Stimulated activated CD4-positive, alpha-beta T cell treated with anti-CD3 and anti-CD28 coated beads, Interleukin-1b, Interleukin-23, amount 100 ng/mL, for 24 hours (primary cell): ENCODE measurements at places on chromosomes 3 and 15.

DNA sequence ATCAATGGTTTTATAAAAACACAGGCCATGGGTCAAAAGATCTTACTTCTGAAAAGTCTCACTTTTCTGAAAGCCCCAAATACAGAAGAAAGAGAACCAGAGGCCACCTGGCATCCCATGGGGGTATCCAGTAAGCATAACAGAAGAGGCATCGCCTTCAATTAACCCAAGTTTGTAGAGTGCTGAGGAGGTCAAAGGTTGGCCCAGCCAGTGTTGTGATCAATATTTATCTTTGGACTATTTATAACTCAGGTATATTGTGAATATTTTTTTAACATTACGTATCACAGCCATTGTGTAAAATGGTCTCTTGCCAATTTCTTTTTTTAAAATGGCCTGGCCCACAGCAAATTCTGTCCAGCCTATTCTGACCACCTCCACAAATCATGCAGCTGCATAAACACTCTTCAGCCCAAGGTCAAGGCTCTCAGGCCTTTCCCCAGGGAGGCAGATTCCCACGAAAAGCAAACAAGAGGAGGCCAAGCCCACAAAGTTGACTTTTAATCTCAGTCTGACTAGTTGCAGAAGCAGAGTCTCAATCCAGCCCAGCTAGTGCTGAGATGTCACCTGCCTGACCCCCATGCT, 26.2 kb upstream of the SPTBN5 start:
- DNase-seq, result no peak

- no peak for DNase-seq
Observed at GRCh38 chr3:37115446-37115845, 58.9 kb downstream of the LRRFIP2 start.

DNA sequence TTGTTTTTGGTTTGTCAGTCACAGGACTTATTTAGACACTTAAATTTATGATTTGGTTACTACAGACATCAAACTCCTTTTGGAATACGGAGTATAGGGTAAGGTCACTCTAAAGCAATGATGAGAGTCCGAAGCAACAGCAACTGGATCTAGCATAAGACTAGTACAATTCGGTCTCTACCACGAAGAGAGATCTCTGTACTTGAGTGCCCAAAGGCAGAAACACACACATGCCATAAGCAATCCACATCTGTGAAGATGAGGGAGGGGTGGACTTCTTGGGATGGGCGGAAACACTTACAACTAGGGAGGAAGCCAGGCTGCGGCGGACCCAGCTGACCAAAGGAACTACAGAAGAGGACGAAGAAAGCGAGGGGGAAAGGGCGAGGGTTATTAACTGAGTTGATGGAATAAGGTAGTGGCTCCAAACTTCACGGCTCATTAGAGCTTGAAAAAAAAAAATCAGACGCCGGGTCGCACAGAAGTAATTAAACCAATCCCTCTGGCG, 595 bp downstream of the DPH6 start:
- no peak for DNase-seq

- DNase-seq, result no peak
Observed at GRCh38 chr3:11784971-11785377, 61.7 kb downstream of the TAMM41 start.

DNA sequence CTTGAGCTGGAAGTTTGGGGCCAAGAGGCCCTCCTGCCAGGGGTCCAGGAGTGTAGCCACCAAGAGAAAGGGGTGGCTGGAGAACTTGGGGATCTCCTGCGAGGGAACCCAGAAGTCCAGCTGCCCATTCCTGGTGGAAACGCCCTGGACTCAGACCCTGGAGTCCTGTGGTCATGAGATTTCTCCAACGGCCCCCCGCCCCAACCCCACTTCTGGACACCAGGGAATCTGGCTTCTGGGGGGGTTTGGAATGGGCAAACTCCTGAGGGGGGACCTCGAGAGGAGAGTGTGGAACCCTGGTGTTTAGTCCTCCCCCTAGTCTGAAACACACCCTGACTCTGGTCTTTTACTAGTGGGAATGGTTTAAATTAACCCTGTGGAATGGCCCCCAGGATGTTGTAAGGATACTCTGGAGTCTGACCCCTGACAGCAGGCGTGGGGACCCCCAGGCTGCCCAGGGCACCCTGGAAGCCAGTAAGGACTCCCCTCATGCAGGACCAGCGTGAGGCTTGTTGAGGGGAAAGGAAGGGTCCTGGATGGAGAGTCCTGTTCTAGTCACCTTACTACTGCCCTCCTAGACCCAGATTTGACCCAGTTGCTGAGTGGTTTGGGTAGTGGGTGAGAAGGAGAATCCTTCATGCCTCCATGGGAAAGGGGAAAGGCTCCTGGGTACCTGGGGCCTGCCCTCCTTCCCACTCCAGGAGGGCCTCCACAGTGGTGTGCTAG, 540 bp downstream of the KLHDC8B start:
- no peak for DNase-seq

GRCh38 chr3:119257654-119258410, 17.2 kb upstream of the B4GALT4 start:
- DNase-seq, result no peak

GRCh38 chr3:197599089-197599765, 43.5 kb upstream of the BDH1 start:
- DNase-seq, result peak; percentile 45

- DNase-seq, result no peak
Observed at GRCh38 chr3:74542441-74542840, 72.0 kb downstream of the CNTN3 start.

DNA sequence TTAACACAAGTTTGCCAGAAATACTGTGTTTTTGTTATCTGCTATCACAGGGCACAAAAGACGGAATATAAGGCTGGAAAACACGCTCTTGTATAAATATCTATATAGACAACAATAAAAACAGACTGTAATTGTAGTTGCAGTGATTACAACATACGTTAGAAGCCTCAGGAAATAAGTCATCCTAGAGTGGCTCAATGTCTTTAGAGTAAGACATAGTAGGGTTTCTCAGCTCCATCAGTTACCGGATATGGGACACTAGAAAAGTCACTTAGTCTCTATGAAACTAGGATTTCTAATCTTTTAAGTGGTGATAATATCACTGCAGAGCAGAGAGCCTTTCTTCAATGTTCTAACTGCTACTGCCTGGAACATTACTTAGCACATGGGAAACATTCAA, 208.8 kb downstream of the STAG1 start:
- DNase-seq, result no peak

DNA sequence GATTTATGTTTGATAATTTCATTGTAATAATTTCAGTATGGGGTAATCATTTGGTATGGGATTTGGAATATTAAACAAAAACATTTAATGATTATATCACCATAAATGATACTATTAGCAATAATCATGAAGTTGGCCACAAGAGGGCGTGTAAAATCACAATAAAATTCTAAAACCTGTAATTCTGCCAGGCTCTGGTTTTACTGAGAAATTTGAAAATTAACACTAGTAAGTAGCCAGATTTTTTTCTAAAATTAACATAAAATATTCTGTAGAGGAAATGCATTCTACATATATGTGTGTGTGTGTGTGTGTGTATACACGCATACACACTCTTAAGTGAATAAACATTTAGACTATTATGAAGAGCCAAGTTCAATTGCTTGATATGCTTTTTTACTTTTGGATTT, 40.5 kb downstream of the FEZF2 start:
- DNase-seq, result no peak

DNA sequence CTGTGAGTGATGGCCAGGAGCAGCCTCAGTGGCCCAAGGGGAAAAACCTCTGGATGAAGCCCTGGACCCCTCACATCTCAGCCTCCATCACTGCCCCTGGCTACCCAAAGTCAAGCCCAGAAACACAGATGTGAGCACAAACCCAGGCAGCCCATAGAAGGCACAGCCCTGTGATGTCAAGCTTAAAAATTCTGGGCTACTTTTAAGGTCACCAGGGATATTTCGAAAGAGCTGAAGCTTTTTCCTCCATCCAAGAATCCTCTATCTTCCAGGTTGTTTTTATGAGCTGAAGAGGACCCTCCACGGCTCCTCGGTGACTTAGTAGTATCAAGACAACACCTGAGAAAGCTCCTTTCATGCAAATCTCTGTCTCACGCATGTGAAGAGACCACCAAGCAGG, 11.5 kb downstream of the LIPC start:
- DNase-seq, result no peak

- no peak for DNase-seq
Observed at GRCh38 chr3:52633786-52634185, 51.9 kb downstream of the PBRM1 start.
